ENCODE measurements at places on chromosomes 3 and 15. TPM values are rescaled to one million over a fixed set of nuclear protein-coding genes. Genes with fewer than 3 reads are reported as not detected.

RTP3 gene
- not detected for total RNA-seq

- no peak for DNase-seq
Observed at GRCh38 chr3:122186372-122186771, 2.9 kb downstream of the CASR start.

- DNase-seq, result no peak
Observed at GRCh38 chr3:143222981-143223380, 103.4 kb downstream of the CHST2 start.

DNA sequence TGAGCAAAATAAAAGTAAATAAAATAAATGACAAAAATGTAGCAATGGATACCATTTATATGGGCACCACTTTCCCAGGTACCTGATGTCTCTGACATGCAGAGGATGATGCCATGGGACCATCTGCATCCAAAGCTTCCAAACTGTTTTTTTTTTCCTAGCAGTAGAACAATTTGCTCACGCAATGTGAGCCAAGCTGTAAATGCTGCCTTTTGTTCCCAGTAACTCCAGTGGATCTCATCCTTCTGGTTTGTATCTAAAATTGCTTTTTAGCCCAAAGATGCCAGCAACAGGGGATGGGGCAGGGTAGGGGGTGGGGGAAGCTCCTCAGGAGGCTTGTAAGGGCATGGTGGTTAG is 32.7 kb downstream of the SLC12A8 start:
- DNase-seq, result no peak

- DNase-seq, result no peak
Observed at GRCh38 chr3:14288833-14289451, 110.3 kb downstream of the LSM3 start.

DNA sequence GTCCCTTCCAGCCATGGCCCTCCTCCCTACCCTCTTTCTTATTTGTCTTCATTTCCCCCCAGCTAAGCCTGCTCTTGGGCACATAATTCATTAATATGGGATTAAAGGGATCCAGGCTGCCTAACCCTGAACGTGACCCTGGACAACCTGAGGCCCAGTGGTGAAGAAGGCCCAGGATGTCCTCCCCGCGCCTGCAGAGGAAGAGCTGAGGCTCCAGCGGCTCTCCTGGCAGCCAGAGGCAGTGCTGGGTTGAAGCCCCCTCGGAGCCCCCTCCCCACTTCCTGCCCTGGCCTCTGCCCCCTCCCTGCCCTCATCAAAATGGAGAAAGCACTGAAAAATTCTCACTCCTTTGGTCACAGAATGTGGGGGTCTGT is 96.5 kb upstream of the ATP2B2 start:
- no peak for DNase-seq

VEPH1 gene
- total RNA-seq, result not detected

DNA sequence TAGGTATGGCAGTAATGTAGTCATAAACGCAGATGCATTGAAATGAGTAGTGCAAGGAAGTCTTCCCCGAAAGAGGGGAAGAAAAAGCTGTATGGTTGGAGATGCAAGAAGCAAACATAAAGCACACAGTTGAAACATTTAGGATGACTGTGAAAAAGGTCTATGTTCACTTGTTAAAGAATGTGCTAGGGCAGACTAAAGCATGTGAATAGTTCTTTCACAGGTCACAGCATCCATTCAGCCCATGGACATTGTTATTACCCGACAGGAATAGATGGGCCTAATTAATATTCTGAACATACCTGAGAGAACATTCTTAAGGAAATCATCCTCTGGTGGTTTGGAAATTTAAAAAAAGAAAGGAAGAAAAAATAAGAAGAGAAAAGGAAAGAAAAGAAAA is 595.2 kb downstream of the ZIC1 start:
- DNase-seq, result no peak

GRCh38 chr3:111936967-111937366 is 41.9 kb upstream of the ABHD10 start:
- DNase-seq, result no peak

DNA sequence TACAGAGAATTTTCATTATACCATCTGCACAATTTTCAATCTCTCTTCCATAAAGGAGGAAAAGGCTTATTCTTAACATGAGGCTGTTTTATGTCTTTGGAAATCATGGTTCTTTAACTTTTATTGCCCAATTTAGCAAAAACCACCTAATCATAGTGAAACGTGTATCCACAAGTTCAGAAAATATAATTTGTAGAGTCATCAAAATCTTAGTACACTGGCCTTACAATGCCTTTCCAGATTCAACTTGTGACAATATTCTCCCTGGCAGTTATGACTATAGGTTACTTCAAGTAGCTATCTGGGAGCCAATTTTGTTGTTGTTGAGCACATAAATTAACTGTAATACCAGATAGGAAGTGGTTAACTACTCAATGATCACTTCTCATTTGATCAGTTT is 10.9 kb downstream of the BNIP2 start:
- no peak for DNase-seq

GRCh38 chr3:94258851-94259250 is 196.0 kb downstream of the NSUN3 start:
- DNase-seq, result no peak

THAP10 gene
- total RNA-seq, result 0.43 TPM

DNA sequence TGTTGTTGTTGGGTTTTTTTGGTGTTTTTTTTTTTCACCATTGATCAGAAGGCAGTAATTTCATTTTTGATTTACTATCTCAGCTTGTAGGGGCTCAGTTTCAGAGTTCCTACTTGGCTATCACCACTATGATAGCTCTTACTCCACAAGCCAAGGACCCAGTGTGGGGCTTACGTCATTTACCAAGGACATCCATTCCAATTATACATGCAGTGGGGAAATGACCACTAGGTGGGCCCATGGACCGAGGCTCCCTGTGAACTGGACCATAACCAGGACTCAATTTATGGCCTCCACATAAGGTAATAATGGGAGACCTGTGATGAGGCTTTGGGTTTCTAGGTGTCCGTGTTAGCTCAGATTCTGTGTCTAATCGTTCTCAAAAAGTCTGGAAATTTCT is 67.5 kb upstream of the CACNA1D start:
- no peak for DNase-seq

DNA sequence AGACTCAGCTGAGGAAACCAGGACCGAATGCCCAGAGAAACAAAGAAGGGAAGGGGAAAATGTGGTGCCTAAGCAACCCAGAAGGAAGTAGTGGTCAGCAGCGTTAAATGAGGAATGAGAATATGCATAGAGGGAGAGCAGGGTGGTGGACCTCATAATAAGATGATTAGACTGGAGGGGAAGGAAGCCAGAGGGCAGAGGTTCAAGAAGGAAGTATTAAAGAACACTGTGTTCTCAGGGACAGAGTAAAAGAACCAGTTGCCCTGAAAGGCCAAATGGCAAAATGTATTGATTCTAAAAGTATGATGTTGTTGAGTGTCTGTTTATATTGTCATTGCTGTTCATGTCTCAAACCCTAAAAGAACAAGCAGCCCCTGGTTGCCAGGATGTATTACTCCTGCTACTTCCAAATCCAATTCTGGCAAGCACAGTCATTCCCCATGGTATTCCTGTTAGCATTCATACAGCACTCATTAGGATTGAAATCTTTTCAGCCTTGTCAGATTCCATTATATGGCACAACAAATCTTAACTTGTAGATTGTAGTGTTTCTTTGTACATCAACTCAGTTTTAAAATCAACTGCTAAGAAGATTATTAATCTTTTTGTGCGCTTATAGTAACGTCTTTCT is 23.4 kb downstream of the P2RY1 start:
- DNase-seq, result no peak

DENND6A gene
- 11.5 TPM for total RNA-seq

HIGD2B gene
- total RNA-seq, result not detected

DNA sequence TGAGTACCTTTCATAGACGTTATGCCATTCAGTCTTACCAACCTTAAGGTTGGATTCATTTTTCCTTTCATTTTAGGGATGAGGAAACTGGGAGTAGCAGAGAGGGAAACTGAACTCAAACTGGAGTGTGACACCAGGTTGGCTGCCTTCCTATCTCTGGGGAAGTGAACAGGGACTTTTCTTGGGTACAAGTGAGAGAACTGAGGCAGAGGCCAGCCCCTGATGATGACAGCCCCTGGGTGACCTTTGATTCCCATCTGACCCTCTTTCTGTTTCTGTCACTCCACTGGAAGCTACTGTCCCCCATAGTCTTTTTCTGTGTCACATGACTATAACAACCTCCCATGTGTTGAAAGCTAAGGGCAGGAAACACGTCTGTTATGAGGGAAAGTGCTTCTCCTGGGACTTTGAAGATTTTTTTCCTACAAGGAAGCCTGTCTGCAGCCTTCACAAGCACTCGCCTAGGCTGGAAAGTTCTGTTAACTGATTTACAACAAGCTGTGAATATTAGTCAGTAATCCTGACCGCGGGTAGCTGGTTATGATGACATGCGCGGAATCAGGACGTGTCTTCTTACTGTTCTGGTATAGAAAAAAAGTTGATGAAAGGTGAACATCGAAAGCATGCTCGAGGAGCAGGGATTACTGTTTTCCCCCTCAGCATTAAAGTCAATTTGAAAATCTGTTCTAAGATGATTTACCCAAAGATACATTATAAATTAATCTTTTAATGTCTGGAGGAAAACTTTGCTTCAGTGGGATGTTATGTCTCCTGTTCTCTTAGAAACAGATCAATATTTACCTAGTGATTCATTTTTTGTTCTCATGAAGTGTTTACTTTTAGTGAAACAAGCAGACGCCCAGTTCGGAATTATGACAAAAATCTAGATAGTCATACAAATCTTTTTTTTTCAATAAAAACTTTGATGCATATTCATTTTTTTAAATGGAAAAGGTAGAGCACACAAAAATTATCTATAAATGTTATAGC is 31.5 kb downstream of the ABHD2 start:
- DNase-seq, result no peak

SNRPN gene
- 66.7 TPM for total RNA-seq

GRCh38 chr15:44501768-44502366 is 35.1 kb upstream of the EIF3J start:
- no peak for DNase-seq

ERICH6 gene
- not detected for total RNA-seq

- DNase-seq, result no peak
Observed at GRCh38 chr3:175316799-175317198, 457.7 kb downstream of the NAALADL2 start.

SLC6A1 gene
- not detected for total RNA-seq

ECE2 gene
- total RNA-seq, result not detected

- no peak for DNase-seq
Observed at GRCh38 chr3:152121270-152121636, 147.5 kb upstream of the MBNL1 start.

DNA sequence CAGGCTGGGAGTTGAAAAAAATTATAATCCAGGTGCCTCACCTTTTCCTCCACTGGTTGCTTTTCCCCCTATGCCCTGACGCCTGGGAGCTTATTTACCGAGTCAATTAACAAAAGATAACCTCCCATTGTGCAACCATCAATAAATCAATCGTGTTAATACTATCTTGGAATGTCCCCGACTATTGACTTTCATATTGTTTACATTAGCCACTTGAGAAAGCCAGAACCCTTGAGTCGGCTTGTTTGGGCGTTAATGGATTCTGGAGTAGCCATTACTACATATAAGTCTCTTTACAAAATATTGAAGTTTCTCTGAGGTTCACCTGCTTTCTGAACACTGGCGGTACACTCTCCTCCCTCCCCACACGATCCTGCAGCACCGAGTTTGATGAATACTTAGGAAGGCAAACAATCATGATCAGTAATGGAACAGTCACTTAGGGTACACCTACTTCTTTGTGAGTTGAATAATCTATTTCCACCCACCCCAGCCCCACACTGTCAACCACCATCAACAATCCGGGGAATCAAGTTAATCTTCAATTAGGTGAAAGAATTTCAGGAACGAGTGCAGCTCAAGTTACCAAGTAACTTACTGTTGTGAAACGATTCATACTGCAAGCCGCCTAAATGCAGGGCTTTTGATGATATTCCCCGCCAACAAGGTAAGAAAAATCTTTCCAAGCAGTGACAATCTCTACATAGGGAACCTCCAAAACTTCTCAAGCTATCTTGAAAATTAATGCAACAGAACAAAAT is 159.3 kb upstream of the NR2F2 start:
- no peak for DNase-seq

CPLX3 gene
- 0.19 TPM for total RNA-seq
